ENCODE measurements at places on chromosomes 3 and 15. TPM values are rescaled to one million over a fixed set of nuclear protein-coding genes. Genes with fewer than 3 reads are reported as not detected.

The SYNPR gene
- not detected for total RNA-seq

The CRABP1 gene
- total RNA-seq, result not detected

The DUOXA2 gene
- total RNA-seq, result not detected

The FILIP1L gene
- 70.8 TPM for total RNA-seq

GRCh38 chr3:156553705-156554356 lies 1.1 kb downstream of the SSR3 start:
- DNase-seq, result no peak

DNA sequence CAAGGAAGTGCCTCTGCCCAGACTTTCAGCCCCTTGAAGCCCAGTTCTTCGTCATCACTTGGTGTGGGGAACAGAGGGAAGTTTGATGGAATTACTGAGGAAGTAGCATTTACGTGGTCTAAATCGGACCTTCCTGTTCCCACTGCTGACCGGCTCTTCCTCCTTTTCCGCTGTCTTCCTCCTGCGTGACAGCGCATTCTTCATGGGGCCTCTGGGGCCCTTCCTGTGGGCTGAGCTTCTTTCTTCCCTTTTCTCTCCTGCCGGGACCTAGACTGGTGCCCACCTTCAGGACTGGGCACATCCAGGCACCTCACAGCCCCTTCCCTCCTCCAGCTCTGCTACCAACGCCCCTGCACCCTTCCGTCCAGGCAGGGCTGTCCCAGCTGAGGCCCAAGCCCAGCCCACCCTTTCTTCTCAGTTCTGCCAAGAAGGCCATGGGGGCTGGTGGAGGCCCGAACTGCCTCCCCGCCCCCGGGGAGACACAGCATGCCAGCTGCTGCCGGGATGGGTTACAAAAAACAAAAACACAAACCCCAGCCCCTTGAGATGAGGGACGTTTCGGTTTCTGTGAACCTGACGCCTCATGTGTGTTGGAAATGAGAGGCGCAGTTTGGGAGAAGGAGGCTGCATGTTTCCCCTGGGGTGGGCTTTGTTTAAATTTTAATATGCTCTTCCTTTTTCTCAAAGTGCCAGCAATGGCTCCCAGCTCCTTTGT lies 19.1 kb downstream of the ZNF710 start:
- DNase-seq, result no peak

DNA sequence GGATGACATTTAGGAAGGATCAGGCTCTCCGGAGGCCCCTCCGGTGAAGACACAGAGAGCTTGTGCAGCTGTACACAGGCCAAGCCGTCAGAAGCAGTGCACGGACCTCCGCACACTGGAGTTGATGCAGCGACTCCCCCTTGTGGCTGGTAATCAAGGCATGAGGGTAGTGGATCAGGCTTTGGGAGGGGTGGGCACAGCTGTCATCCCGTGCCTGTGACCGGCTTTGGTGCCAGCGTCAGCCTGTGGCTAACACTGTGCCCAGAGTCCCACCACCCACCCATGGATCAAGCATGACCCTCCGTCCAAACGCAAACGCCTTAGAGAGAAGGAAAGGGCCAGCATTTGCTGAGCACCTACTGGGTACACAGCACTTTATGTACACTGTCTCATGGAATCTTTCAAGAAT lies 8.2 kb upstream of the GRIP2 start:
- DNase-seq, result peak; percentile 5

- no peak for DNase-seq
Measured at GRCh38 chr15:40029979-40030893, 8.7 kb downstream of the SRP14 start.

GRCh38 chr3:183975981-183976662 lies 41.6 kb downstream of the ABCC5 start:
- DNase-seq, result no peak

- no peak for DNase-seq
Measured at GRCh38 chr15:97993310-97993738, 32.8 kb downstream of the ARRDC4 start.

GRCh38 chr3:165884518-165884917 lies 47.3 kb upstream of the BCHE start:
- DNase-seq, result no peak

GRCh38 chr15:35665896-35666536 lies 120.1 kb upstream of the DPH6 start:
- no peak for DNase-seq

GRCh38 chr3:32882603-32883025 lies 64.8 kb downstream of the TRIM71 start:
- DNase-seq, result no peak

GRCh38 chr3:166123576-166123975 lies 286.4 kb upstream of the BCHE start:
- no peak for DNase-seq

Measured in glomerular endothelial cell (primary cell).